ENCODE measurements at places on chromosomes 2 and 18.

GRCh38 chr2:33526132-33526531 lies 49.7 kb downstream of the RASGRP3 start:
- DNase-seq = peak; percentile 47

DNA sequence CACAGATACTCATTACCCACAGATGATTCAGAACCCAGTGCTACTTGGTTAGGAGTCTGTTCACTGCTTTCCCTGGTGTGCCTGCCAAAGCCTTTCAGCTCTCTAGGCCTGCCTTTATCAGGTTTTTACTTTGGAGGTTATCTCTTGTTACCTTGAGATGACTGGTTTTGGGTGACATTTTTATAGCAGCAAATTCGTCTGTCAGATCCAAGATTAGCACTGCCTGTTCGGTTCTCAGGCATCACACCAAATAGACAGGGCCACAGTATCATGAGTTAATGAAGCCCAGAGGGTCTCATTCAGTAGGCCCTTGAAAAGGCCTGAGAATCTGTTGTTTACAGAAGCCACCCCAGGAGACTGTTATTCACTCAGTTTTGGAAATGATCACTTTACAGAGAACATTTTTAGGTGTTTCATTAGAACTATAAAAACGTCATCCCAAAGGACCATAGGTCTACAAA lies 121.2 kb downstream of the OSBPL6 start:
- DNase-seq = no peak

DNA sequence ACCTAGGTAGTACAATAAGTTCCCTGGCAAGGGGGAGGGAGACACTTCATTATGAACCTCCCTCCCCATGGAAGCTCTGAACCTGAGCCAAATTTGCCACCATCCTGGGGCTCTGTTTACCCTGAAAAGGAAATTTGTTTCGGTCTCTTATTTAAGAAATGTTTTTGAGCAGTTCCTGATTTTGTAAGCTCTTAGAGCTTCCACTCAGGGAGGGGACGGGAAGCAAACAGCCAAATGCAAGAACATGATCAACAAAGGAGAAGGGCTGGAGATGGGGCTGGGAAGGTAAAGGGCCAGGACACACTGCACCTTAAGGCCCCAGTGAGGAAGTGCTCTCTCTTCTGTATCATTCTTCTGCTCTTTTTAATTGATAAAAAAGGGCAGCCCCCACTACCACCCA lies 117.9 kb downstream of the NRP2 start:
- DNase-seq = no peak

DNA sequence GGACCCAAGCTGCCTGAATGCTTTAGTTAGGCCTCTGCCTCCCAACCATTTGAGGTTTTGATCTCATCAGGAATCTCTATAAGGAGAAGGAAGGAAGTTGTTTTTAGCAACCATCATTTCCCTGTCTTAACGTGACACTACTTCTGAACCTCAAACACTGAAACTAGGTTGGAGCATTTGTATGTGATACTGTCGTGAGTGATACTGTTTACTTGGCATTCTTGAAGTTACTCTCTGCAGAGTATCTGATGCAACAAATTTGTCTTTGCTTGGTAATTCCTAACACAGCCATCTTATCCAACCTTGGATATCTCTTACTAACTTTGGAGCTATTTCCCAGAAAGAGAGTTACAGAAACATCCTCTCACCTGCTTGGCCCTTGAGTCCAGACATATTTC lies 22.1 kb downstream of the TTLL4 start:
- DNase-seq = no peak

GRCh38 chr18:50159654-50160046 lies 35.3 kb downstream of the MYO5B start:
- DNase-seq = no peak

- no peak for DNase-seq
Observed at GRCh38 chr2:171432206-171432968, 1.4 kb downstream of the METTL8 start.

DNA sequence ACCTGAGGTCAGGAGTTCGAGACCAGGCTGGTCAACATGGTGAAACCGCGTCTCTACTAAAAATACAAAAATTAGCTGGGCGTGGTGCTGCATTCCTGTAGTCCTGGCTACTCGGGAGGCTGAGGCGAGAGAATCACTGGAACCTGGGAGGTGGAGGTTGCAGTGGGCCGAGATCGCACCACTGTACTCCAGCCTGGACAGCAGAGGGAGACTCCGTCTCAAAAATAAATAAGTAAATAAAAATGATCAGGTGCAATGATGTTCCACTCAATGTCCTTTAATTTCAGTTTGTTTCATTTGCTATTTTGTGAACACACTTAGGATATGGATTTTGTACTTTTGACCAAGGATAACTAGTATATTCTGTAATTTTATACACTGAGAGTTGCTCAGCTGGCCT lies 9.3 kb downstream of the HADHA start:
- DNase-seq = no peak

DNA sequence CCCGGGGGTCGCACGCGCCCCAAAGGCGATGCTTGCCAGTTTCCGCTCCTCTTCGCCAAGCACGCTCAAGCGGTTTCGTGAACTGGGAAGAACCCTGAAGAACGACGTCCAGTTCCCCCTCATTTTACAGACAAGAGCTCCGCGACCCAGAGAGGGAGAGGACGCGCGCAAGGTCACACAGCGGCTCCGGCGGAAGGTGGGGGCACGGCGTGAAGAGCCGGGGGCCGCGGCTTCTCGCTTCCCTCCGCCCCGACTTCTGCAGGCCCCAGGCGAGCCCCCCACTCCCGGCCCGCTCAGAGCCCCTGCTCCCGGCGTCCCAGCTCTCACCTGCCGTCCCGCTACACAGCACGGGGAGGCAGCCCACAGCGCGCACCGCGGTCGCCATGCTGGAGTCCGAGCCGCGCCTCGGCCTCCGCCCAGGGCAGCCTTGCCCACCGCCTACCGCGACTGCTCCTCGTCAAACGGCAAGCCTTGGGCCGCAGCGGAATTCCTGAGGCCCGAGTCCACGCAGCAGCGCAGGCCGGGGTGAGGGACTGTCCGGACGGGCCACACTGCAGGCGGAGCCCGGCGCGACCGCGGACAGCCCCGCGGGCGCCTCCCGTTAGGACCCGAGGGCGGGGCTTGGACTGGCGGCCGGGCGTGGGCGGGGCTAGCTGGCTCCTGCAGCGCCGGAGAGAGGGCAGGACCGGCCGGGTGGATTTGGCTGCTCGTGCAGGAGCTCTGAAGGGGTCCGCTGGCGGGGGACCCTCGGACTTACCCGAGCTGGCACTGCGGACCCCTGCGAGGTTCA lies at the start of gene MRPS5:
Gene MRPS5, minus strand, starts transcription at position 402 of the 790 bp plus-strand sequence. Its CDS starts 17 bp downstream, at position 385.
- DNase-seq = peak; percentile 97

GRCh38 chr2:208440716-208441115 lies 34.1 kb downstream of the PTH2R start:
- no peak for DNase-seq

- DNase-seq = peak; percentile 80
Observed at GRCh38 chr2:190407662-190408537, at the start of gene MFSD6. TSS of gene MFSD6 (plus strand) at chr2:190408355. CDS start at chr2:190436030, 27,675 bp downstream.

DNA sequence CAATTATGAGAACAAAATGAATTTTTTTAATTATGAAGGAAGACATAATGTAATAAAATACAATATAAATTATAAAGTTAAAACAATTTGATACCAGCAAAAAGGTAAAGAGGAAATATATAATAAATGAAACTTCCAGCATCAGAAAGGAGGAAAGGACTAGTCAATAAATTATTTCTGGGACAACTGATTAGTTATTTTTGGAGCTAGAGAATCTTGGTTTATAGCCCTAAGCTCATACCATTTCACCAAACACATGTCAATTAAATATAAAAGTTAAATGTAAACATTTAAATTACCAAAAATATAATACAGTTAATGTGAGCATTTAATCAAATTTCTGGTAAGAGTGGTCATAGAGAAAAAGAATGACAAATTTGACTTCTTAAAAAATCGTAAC lies 12.1 kb downstream of the ACTG2 start:
- no peak for DNase-seq

GRCh38 chr18:43893001-43893637 lies 615.8 kb upstream of the SYT4 start:
- no peak for DNase-seq

DNA sequence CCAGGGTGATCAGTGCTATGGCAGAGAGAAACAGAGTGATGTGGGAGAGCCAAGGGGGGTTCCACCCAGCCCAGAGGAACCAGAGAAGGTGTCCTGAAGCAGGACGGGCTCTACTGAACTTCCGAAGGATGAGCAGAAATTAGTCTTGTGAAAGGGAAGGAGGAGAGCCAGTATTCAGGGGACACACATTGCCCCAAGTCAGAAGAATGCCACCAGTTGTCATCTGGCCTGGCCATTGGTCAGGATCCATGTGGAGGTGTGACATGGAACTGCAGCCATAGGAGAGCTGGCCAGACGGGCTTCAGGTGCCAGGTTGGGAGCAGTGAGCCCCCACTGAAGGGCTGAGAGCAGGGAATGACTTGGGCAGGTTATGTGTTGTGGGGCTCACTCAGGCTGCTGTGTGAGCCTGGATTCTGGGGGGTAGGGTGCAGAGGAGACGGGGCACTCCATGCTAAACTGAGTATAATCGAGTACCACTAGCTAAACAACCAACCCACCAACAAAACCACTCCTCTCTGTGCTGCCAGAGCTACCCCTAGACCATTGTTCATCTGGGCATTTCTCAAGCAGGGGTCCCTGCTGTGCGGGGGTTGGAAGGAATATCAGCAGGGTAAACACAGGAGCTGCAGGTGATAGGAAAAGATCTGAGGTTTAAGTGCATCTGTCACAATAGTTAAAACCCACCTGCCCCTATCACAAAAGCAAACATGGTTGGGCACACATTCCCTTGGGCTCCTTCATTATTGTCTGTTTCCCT lies 25.3 kb downstream of the MARCO start:
- no peak for DNase-seq

- no peak for DNase-seq
Observed at GRCh38 chr2:109348671-109349502, 219.9 kb downstream of the SH3RF3 start.

DNA sequence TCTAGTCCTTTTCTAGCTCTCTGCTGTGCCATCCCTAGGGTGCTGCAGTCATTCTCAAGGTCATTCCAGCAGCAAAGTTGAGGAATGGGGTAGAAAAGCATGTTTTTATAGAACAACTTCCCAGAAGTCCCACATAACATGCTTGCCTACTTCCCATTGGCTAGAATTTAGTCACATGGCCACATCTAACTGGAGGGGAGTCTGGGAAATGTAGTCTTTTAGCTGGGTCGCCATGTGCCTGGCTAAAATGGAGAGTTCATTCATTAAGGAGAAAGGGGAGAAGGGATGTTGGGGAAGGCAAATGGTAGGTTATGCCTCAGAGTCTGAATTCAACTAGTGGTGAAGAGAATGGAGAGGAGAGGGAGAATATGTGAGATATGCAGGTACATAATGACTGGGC lies 85.7 kb downstream of the SLC4A3 start:
- no peak for DNase-seq
